ENCODE measurements at places on chromosomes 2 and 18. TPM values are rescaled to one million over a fixed set of nuclear protein-coding genes. Genes with fewer than 3 reads are reported as not detected.

The SCN9A gene
- 0.52 TPM for total RNA-seq

DNA sequence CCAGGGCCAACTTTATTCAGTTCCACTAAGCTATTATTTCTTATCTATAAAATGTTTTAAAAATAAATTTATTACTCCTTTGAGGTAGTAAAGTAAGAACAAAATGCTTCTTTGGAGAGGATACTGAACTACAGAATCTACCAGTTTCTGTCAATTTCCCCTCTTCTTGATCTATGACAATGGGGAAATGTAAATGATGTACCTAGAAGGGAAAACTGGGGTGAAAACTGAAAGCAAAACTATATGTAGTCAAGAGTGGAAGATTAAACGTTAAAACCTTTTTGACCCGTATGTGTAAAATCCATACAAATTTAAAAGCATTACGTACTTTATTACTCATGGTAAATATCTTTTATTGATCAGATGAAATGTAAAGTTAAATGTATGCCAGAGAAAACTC, 1287.8 kb upstream of the TMEFF2 start:
- no peak for DNase-seq

DNA sequence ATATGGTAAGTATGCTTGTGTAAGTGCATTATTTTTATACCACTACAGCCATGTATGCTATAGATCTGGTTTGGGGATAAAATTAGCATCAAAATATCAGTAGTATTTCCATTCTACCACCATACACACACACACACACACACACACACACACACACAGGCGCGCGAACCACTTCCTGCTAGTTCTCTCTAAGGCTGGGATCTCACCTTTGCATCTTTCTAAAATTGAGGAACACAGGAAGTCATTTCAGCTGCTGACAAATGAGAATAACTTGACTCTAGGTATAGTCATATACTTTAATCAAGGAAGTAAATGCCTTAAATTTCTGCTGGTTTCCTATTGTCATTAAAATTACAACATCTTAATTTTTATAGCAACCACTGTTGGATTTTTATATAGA, 72.5 kb downstream of the RBM43 start:
- DNase-seq = peak; percentile 24

GRCh38 chr2:220619525-220620220, 952.4 kb downstream of the EPHA4 start:
- no peak for DNase-seq

DNA sequence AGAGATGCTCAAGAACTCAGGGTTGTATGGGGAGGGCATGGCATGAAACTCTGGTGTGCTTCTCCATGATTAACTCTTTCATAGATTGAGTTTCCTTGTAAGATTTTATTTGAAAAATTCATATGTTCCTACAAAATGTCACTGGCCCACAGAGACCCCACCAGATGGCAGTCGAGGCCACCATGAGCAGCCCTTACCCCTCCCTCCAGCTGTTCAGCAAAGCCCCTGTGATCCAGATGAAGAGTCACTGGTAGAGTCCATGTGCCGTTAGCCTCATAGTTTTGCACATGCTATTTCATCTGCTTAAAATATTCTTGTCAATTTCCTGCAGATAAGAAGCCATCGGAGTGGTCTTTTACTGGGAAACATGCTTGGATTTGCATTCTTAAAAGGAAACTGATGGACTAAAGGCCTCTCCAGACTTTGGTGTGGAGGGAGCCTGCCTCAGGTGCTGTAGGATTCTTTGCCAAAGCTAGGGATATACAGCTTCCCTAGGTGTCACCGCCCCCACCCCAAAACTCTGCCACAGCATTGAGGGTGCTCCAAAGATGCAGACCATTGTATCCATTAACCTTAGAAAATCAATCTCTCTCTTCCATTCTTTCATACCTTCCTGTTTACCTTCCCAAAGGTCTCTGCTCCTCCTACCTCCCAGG, 18.8 kb downstream of the ZNF385B start:
- DNase-seq = no peak

GRCh38 chr2:42897358-42897757, 105.0 kb upstream of the HAAO start:
- no peak for DNase-seq

Data from activated CD4-positive, alpha-beta T cell treated with anti-CD3 and anti-CD28 coated beads, Interleukin-2, amount 10 ng/mL, durations not matched to agents 7 days and 5 days (primary cell).